SHP77 (cell line): ENCODE measurements at places on chromosomes 13 and 19.
A peak's percentile ranks its signal among the peaks of the same experiment; 100 is the strongest.

DNA sequence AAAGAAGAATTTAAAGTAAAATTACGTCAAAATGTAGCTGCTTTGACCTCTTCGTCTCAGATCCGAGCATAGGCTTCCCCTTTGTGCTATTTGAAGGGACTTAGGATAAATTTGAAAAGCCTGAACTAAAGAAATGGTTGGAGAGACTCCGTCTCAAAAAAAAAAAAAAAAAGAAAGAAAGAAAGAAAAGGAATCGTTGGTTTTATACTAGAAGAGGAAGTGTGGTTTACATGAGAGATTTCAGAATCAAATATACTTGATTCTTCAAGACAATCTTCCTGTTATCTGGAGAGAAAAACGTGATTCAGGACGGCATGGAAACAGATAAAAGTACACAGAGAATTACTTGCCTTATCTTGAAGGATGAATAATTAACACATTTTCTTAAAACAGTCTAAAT lies 474 bp upstream of the ZNF780B start:
- no peak for DNase-seq

DNA sequence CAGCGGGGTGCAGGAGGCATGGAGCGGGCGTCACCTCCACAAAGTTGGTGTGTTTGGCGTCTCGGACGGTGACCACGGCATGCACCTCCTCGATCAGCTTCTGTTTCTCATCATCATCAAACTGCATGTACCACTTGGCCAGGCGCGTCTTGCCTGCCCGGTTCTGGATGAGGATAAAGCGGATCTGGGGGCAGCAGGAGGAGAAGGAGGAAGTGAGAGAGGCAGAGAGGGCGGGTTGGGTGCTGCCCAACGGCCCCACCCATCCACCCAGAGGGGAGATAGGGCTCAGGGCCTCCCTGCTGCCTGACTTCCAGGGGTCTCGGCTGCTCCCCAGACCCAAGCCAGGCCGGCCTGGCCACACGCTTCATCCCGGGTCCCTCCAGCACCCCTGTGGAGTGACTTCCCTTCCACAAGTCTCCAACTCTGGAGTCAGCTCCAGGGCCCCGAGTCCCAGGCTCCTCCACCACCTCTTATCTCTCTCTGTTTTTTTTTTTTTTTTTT lies 4.6 kb downstream of the AP2S1 start:
- no peak for DNase-seq

GRCh38 chr19:15587663-15588062 lies 27.4 kb upstream of the CYP4F8 start:
- no peak for DNase-seq

GRCh38 chr19:33235269-33235995 lies 9.8 kb upstream of the SLC7A10 start:
- peak; percentile 61 for DNase-seq

- DNase-seq = peak; percentile 82
Measured at GRCh38 chr19:12884926-12885748, 1.9 kb downstream of the KLF1 start.

- no peak for DNase-seq
Measured at GRCh38 chr13:113151745-113152690, 6.4 kb upstream of the PROZ start.

GRCh38 chr19:10706990-10707389 lies 5.8 kb downstream of the QTRT1 start:
- DNase-seq = no peak

DNA sequence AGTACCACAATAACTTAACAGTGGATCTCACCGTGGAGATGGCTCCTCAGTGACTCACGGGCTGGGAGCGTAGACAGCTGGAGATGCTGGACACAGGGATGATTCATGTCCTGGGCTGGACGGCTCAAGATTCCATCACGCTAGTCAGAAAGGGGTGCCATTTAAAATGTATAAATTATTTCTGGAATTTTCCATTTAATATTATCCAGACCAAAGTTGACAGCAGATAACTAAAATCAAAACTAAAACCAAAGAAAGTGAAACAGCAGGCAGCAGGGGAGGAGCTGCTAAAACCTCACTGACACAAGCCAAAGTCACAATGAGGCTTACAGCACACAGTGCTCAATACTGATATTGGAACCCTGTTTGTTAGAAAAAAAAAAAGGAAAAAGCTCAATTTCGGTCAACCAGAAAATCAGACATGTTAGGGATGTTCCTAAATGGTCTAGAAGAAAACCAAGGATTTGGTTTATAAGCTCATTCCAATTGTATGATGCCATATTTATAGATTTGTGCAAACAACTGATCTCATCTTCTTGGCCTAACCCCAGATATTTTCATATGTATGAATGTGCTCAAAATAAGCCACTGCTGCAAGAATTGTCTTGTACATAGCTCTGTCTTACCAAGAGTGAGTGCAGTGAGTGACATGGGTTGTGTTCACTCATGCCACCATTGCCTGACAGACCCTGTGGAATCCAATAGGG lies 111.8 kb downstream of the SACS start:
- DNase-seq = no peak

DNA sequence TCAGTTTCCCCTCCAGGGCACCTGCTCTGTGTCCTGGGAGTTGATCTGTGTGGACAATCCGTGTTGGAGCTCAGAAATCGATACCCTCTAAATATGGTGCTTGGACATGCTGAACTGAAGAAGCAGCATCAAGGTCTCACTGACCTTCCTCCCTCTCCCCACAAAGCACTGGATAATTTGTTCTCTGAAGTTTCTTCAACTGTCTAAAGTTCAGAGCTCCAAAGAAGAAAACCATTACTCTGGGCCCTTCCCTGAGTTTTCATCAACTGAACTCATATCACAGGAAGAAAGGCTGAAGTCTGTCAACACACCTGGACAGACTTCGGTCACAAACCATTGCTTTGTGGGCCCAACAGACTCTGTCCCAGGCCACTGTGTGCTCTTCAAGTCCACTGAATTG lies 132.1 kb downstream of the RGCC start:
- DNase-seq = no peak

- no peak for DNase-seq
Measured at GRCh38 chr19:48953990-48954594, 583 bp upstream of the BAX start.

GRCh38 chr13:43977911-43978310 lies 98.2 kb downstream of the LACC1 start:
- no peak for DNase-seq

DNA sequence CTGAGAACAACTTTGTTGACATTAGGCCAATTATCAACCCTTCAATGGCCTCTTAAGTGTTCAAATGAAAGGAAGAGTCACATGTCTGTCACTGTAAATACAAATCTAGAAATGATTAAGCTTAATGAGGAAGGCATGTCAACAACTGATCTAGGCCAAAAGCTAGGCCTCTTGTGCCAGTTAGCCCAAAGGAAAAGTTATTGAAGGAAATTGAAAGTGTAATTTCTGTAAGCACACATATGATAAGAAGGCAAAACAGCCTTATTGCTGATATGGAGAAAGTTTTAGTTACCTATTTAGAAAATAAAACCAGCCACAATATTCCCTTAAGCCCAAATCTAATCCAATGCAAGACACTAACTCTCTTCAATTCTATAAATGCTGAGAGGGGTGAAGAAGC lies 604.7 kb downstream of the SLITRK6 start:
- no peak for DNase-seq

DNA sequence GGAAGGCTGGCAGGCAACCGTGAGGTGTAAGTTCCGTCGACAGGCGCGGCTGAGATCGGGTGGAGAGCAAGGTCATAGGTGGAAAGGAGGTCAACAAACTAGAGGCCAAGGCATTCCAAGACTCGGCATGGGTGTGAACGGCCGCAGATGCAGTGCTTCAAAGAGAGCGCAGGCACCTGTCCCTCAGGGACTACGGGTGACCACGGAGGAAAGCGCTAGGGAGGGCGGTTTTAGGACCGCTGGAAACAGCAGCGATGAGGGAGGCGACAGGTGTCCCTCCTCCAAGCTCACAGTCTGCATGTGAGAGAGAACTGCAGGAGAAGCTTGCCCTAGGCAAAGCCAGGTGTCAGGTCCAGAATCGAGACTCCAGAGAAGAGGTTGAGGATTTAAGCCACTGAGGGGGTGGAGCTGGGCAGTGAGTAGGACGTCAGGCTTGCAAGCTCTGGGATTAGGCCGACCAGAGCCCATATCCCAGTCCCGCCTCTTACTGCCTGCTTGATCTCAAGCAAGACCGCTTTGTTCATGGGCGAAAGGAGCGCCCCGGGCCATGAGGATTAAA lies 1.6 kb upstream of the MLNR start:
- DNase-seq = no peak

- no peak for DNase-seq
Measured at GRCh38 chr19:44574186-44574950, 39.0 kb upstream of the IGSF23 start.

DNA sequence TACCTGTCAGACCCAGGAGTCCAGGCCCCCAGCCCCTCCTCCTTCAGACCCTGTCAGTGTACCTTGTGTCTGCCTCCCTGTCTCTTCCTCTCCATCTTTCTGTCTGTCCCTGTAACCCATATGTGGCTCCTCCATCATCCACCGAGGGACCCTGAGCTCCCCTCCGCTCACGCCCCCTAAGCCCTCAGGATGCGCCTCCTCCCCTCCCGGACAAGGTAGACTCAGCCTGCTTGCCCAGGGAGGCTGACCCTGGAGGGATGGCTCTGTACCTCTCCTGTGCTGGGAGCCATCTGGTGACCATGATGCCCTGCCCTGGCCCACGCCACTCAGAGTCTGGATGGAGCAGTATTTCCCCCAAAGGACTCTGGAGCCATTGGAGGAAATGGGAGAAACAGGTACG lies 1.0 kb upstream of the CAPN12 start:
- DNase-seq = no peak

DNA sequence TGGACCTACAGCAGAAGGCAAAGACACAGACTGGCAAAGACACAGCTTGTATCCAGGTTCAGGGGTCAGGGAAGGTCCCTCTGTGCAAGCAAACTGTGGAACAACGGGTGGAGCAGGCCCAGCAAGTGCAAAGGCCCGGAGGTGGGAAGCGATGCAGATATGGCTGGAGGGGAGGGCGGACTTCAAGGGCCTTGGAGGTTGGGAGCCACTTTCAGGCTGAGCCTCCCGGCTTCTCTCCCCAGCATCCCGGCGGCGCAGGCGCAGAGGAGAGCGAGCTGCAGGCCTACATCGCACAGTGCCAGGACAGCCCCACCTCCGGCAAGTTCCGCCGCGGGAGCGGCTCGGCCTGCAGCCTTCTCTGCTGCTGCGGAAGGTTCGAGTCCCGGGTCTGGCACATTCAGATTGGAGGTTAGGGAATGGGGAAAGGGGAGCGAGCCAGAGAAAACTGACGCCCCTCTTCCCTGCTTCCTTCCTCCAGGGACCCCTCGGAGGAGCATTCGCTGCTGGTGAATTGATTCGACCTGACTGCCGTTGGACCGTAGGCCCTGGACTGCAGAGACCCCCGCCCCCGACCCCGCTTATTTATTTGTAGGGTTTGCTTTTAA lies 2.1 kb upstream of the PNPLA6 start:
- peak; percentile 31 for DNase-seq

DNA sequence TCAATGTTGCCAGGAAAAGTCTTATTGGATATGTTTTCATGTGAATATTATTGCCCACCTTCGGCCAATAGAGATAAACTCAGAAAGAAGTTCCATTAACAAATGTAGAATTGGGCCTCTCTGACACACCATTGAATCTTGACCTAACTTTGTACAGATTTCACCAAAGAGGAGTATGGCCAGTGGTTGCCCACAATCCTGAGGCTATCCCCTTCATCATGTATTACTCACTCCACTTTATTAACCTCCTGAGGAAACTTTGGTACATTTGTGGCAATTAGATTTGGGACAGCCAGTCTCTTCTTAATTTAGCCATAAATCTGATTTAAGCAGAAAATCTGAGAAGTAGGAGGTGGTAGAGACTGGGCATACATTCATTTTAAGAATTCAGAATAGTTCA lies 53.3 kb upstream of the POSTN start:
- DNase-seq = no peak

GRCh38 chr13:68676513-68677115 lies 1431.0 kb upstream of the ATXN8OS start:
- DNase-seq = no peak

GRCh38 chr19:3899531-3900294 lies 19.2 kb downstream of the ATCAY start:
- DNase-seq = no peak

GRCh38 chr19:53621885-53622740 lies 9.7 kb upstream of the DPRX start:
- DNase-seq = no peak

DNA sequence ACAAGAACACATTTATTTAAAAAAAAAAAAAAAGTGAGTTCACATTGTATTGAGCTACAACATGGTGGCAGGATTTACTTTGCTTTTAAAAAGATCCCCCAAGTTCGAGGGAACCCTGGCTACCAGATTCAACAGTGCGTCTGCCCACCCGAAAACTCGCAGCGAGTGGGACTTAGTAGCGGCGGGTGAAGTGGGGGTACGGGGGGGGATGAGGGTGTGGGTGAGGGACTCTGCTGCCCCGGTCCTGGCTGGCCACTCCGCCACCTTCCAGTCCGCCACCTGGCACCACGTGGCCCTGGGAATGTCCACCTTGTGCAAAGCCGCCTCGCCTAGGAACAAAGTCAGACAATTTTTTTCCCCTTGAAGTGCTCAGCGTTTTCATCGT lies 19.3 kb upstream of the TINCR start:
- no peak for DNase-seq

DNA sequence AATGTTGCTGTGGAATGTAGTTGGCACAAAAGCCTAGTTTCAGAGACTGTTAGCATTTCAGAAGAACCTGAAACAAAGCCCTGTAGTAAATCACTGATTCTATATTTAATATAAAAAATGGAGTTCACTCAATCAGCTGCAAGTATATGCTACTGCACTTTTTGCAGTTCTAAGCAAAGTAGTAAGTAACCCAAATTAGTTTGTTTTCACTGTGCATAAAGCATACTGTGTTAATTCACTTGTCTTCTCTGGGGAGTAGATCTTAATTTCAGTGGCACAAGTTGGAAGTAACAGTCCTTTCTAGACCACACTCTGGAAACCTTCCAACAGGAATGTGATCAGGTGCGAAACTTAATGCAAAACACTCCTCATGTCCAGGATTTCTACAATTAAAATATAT lies 139.3 kb downstream of the DACH1 start:
- no peak for DNase-seq

DNA sequence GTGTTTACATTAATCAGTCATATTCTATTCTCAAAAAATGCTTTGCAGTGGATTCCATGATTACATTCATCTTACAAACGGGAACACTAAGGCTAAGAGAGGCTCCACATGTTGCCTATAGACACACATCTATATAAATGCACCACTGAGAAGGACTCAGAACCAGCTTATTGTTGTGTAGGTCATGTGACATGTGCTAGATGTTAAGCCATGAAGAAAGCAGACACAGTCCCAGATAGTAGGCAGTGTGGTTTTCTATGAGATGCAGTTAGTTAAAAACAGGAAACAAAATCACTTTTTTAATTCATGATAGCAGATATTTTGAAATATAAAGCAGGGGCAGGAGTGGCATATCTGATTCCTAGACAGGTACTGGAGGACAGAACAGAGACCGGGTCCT lies 10.7 kb downstream of the SIGLEC6 start:
- no peak for DNase-seq

DNA sequence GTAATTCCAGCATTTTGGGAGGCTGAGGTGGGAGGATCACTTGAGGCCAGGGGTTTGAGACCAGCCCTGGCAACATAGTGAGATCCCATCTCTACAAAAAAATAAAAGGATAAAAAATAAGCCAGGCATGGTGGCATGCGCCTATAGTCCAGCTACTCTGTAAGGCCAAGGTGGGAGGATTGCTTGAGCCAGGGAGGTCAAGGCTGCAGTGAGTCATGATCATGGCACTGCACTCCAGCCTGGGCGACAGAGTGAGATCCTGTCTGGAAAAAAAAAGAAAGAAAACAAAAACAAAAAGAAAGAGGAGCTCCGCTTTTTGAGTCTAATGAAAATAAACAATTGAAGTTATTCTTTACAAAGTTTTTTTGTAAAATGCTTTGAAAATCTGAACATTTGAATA lies 326.2 kb downstream of the GPC5 start:
- DNase-seq = no peak

GRCh38 chr19:39321117-39321831 lies 611 bp upstream of the LRFN1 start:
- DNase-seq = no peak
